ENCODE measurements at places on chromosomes 11 and 22.

GRCh38 chr22:48741540-48741939, 1086.1 kb downstream of the BRD1 start:
- DNase-seq: no peak

DNA sequence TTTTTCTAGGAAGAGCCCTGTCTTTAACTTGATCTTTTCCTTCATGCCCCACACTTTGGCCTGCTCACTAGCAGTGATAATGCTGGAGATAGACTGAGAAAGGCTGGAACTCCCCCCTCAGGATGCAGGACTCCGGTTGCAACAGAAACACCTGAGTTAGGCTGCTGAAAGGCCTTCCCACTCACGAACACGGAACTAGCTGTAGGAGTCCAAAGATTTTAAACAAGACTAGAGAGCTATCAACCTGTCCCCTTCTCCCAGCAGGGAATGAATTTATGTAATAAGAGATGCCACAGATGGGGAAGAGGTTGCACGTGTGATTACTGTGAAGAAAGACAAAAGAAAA, 13.0 kb downstream of the SCN3B start:
- no peak for DNase-seq

GRCh38 chr11:92026664-92027063, 198.0 kb upstream of the FAT3 start:
- no peak for DNase-seq

GRCh38 chr22:46522797-46523196, 14.6 kb downstream of the CELSR1 start:
- no peak for DNase-seq

DNA sequence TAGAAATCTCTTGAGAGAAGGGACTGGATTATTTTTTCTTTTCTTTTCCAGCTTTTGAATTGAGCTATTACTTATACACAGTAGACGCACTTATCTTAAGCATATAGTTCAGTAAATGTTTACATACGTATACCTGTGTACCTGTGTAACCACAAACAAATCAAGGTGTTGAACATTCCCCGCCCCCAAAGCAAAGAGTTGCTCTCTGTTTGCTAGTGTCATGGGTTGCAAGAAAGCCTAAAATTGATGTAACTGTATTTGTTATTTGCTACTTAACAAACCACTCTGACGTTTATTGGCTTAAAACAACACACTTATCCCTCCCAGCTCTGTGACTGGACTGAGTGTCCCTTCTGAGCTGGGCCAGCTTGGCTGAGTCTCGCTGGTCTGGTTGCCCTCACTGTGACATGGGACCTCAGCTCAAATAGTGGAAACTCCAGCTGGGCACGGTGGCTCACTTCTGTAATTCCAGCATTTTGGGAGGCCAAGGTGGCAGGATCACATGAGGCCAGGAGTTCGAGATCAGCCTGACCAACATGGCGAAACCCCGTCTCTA, 25.4 kb upstream of the CABP2 start:
- DNase-seq: no peak

DNA sequence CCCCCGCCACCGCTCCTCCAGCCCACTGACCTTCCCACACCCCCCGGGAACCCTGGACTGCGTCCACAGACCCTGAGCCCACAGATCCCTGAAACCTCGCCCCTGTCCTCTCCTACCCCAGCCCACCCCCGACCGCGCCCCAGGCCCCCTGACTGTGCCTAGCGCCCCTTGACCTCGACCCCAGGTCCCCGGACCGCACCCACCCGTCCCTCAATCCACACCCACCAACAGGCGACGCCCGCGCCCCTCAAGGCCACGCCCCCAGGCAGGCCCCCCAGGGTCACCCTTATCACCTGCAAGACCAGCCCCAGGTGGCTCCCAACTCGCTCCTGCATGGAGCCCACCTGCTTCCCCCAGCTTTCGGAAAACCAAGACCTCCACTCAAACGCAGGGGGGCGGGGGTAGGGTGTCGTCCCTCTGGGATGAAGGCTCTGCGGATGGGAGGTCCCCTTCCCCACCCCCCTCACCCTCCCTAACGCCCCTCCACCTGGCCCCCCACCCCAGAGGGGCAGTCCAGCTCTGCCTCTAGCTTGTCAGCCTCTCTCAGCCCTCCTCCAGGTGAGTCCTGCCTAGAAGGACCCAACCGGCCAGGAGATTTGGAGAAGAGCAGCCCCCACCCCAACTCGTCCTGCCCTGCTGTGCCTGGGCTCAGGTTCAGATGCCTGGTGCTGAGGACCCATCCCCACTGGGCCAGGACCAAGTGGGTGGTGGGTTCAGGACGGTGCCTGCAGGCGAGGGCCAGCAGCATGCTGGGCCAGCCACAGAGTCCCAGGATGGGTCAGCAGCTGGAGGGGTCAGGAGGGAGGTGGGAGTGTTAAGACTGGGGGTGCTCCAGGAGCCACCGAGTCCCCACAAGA, 3.1 kb upstream of the IL17REL start:
- no peak for DNase-seq

DNA sequence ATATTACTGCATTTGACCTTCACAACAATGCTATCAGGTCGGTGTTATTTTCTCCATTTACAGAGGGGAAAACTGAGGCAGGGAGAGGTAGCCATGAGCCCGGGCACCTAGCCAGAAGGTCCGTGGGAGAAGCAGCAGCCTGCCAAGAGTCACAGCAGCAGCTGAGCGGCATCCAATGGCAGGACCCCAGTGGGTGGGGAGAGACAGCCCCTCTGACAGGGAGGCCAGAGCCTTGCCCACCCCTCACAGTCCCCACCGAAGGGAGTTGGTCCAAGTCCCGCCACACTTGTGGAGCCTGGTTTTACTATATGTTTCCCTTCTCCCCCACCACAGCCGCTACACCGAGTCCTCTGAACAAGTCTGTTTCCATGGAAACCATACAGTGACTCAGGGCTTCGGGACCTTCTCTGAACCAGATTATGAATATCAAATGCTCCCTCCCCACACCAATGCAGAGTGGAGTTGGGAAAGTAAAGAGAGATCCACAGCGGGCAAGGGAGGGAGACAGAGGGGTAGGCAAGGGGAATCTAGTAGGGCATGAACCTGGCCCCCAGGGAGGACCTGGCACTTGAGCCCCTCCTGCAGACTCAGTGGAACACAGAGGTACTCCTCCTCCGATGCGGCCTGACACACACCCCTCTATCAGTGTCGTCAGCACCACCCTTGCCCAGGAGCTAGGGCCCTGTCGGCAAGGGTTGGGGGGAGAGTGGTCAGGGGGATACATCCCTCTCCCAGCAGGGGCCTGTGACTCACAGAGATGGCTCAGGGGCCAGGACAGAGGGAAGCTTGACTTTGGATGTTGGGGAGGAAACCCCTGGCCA, 2.5 kb downstream of the CHST1 start:
- DNase-seq: no peak

DNA sequence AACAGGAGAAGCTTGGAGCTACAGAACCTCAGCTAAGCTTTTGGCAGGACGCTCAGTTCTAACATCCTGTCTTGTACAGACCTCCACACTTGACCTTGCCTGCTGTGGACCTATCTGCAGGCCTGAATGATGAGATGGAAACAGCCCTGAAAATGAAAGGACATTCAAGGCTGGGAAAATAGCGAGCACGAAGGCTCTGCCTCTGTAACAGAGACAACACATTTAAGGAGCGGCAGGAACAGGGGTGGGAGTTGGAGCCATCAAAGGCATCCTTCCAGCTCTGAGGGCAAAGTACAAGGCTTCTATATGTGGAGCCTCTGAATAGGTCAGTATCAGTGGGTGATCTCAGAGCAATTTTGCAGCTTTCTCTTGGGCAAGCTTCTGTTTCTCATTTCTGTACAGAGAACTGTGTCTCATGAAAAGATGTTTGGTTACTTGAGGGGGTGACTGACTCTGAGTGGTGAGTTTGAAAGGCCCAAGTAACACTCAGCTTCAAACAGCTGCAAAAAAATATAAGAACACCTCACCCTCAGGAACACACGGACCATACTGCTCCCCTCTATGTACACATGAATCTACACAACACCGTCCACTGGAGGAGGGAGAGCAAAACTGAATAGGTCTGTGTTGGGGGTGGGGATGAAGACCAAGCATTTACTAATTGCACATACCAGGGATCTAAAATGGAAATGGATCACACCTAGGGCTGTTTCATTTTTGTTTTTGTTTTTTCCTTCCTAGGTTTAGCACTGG, 101.6 kb downstream of the CCDC81 start:
- no peak for DNase-seq

GRCh38 chr11:65915821-65916251, 3.0 kb downstream of the C11orf68 start:
- DNase-seq: peak; percentile 70

GRCh38 chr22:38038426-38038825, 18.8 kb upstream of the PICK1 start:
- no peak for DNase-seq

GRCh38 chr22:29400576-29400975, 12.2 kb upstream of the AP1B1 start:
- DNase-seq: no peak

- no peak for DNase-seq
Observed at GRCh38 chr11:15640318-15640717, 525.6 kb downstream of the INSC start.

- DNase-seq: no peak
Observed at GRCh38 chr11:116871248-116871647, 33.8 kb upstream of the APOA1 start.

GRCh38 chr22:47036936-47037485, 274.6 kb downstream of the TBC1D22A start:
- DNase-seq: no peak

DNA sequence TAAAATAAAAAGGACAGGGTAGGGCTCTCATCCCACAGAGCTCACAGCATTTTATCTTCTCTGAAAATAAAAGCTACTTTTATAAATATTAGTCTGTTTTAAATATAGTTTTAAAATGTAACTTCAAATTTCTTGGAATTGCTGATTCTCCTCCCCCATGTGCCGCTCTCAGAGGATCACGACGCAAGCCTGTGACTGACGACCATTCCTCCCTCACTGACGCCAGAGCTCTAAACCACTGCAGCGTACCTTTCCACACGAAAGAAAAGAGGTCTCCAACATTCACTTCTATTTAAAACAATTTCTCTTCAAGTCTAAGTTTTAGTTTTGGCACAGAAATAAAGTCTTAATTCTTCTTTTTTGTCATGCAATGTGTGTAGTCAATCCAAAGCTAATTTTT, 9.3 kb downstream of the TOLLIP start:
- no peak for DNase-seq

- peak; percentile 51 for DNase-seq
Observed at GRCh38 chr22:29202212-29203192, 3.2 kb upstream of the EMID1 start.

- DNase-seq: no peak
Observed at GRCh38 chr11:41005986-41006385, 453.5 kb downstream of the LRRC4C start.

DNA sequence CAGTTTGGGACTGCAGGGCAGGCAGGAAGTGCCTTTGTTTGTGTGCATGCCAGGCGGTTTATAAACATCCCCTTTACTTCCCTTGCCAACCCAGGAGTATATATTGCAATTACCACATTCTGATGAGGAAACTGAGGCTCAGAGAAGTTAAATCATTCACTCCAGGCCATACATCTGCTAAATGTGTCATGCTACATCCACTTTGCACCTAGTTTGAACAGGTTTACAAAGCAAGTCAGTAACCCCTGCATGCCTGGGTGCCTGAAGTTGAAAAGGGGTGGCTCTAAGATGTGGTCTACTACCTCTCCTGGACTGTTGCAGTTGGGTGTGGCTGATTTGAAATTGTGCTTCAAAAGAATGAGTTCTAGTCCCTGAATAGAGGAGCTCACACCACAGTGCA, 23.6 kb downstream of the FLI1 start:
- no peak for DNase-seq

DNA sequence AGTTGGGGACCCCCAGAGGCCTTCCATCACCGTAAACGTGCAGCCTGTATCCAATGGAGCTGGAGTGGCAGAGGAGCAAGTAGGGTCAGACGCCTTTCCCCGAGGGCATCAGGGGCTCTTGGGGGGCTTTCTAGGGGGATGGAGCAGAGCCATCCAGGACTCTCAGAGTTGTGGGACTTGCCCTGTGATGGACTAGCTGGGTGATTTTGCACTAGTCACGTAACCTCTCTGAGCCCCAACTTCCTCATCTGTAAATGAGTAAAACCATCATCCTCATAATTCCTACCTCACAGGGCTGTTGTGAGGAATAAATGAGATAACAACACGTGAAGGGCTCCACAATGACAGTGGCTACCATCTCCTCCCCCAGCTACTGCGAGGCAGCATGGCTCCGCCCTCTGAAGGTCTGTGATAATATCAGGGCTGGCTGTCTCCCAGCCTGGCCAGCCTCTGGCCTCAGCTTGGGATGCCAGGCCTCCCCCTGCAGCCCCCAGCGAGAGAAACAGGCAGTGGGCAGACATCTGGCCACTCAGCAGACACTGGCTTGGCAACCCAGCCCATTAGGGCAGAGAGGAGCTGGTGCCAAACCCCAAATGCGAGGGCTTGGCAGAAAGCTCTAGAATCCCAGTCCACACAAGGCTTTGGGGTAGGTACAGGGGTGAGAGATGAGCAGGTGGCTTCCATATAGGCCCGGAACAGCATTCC, 6.7 kb downstream of the USP2 start:
- no peak for DNase-seq

- no peak for DNase-seq
Observed at GRCh38 chr11:130043575-130043974, 26.1 kb upstream of the APLP2 start.

Data from heart right ventricle (tissue), 16 donors.